ENCODE measurements at places on chromosomes 6 and 20. TPM values are rescaled to one million over a fixed set of nuclear protein-coding genes. Genes with fewer than 3 reads are reported as not detected.

The MYBL2 gene
- 24.3 TPM for total RNA-seq

The KIF25 gene
- total RNA-seq, result 1.6 TPM

The FYN gene
- 123 TPM for total RNA-seq

The AKAP12 gene
- total RNA-seq, result 737 TPM

The RAET1G gene
- total RNA-seq, result not detected

The GMPR gene
- total RNA-seq, result 4.0 TPM

The JPH2 gene
- total RNA-seq, result 4.2 TPM

The RBM39 gene
- total RNA-seq, result 488 TPM

The TP53TG5 gene
- not detected for total RNA-seq

The JAG1 gene
- total RNA-seq, result 74.1 TPM

The SLC25A27 gene
- 33.8 TPM for total RNA-seq

The LAMA2 gene
- total RNA-seq, result 56.8 TPM

The MRAP2 gene
- 2.7 TPM for total RNA-seq

The TXLNB gene
- 0.67 TPM for total RNA-seq

The DLGAP4 gene
- total RNA-seq, result 89.4 TPM

The SIRPA gene
- total RNA-seq, result 6.8 TPM

The WFDC12 gene
- total RNA-seq, result not detected

The SLC22A7 gene
- total RNA-seq, result not detected

The RBBP8NL gene
- 13.5 TPM for total RNA-seq

The ISM1 gene
- 5.0 TPM for total RNA-seq

The CAGE1 gene
- 0.09 TPM for total RNA-seq

The ADGRF5 gene
- not detected for total RNA-seq

The CPXM1 gene
- total RNA-seq, result 160 TPM

The PET117 gene
- 14.4 TPM for total RNA-seq

The BNIP5 gene
- not detected for total RNA-seq

The HRH3 gene
- total RNA-seq, result not detected

The BLOC1S5 gene
- 20.9 TPM for total RNA-seq

The RAD21L1 gene
- total RNA-seq, result not detected

The PLEKHG1 gene
- total RNA-seq, result 69.3 TPM

The HCRTR2 gene
- total RNA-seq, result 0.18 TPM

The SRF gene
- 52.2 TPM for total RNA-seq

The DYNLT1 gene
- 142 TPM for total RNA-seq

The WFDC5 gene
- total RNA-seq, result not detected

The EYS gene
- total RNA-seq, result 0.60 TPM

The OPRM1 gene
- not detected for total RNA-seq

The GSTA4 gene
- total RNA-seq, result 68.8 TPM

The TOX2 gene
- 0.94 TPM for total RNA-seq

The TINAG gene
- not detected for total RNA-seq

The MYLIP gene
- 23.9 TPM for total RNA-seq

The RSPO3 gene
- 30.1 TPM for total RNA-seq

The OGFRL1 gene
- 4.4 TPM for total RNA-seq

The ZNF184 gene
- 15.9 TPM for total RNA-seq

The LPA gene
- total RNA-seq, result 2.0 TPM

The CLPSL2 gene
- total RNA-seq, result not detected

The NRSN1 gene
- total RNA-seq, result 1.1 TPM

The PI16 gene
- total RNA-seq, result not detected

The PRDM13 gene
- not detected for total RNA-seq

The GUCA1A gene
- total RNA-seq, result 0.91 TPM

The HTR1E gene
- 0.82 TPM for total RNA-seq

The NMBR gene
- not detected for total RNA-seq

The SIRPD gene
- not detected for total RNA-seq

The APMAP gene
- total RNA-seq, result 77.4 TPM

The PSORS1C2 gene
- not detected for total RNA-seq

The CD93 gene
- total RNA-seq, result 0.07 TPM

The TUBB1 gene
- total RNA-seq, result not detected

The MAK gene
- 0.14 TPM for total RNA-seq

The ERVFRD-1 gene
- total RNA-seq, result 0.23 TPM

The SLC12A5 gene
- 6.9 TPM for total RNA-seq

Data from mesothelial cell of epicardium (in vitro differentiated cells).